Activated CD4-positive, alpha-beta T cell treated with anti-CD3 and anti-CD28 coated beads, Interleukin-2, amount 50 U/mL, for 16 hours (primary cell): ENCODE measurements at places on chromosomes 3 and 15.

GRCh38 chr3:122002611-122003010 is 19.4 kb downstream of the ILDR1 start:
- DNase-seq: no peak

DNA sequence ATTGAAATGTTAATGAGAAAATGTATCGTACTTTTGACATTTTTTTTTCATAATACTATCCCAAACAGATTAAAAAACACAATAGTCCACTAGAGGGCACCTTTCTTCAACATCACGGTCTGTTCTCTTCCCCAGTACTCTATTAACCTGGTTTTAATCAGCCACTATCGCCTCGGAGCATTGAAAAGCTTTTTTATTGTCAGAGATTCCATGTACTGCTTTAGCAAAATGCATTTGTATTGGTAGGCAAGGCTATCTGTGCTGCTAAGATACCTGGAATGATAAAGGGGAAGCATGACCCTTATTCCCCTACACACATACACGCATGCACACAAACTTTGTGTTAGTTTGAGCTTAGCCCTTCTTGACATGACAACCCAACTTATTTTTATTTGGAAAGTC is 160.1 kb upstream of the IL12A start:
- peak; percentile 33 for DNase-seq

DNA sequence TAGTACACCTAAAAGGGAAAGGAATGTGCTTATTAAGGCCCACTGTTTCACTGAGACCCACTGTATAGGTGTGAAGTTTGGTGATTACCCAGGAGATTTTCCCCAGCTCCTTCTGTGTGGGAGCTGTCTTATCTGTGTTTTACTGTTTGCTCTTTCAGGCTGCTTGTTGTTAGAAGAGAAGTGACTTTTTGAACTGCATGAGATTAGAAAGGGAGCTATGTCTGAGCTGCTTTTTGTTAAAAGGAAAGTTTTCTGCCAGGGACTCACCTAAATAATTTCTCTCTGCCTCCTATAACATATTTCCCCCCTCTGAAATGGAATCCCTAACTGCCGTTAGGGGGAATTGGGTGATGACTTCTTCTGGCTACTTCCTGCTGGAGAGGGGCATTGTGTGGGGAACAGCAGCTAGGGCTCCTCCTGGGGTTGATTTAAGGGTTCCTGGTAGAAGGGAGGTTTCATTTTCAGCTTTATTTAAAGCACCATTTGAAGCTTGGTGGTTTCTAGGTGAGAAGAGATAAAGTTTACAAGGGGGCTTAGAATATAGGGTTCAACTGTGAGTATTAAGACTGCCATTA is 77.1 kb upstream of the ATP11B start:
- DNase-seq: no peak

DNA sequence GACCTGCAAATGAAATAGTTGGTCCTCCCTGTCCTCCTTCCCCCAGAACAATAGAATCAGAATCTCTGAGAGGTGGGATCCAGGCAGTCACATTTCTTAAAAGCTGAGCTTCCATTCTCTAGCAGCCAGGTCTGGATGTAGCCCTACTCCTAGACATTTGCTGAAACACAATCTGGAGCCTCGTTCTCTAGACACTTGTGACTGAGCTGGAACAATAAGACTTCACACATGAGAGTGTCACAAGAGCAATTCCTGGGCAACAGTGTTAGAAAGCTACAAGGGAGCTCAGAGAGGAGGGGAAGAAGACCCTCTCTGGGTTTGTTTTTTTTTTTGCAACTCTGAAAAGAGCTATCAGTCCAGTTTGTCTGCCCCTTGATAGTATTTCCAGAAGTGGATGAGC is 14.5 kb downstream of the CORO2B start:
- no peak for DNase-seq

GRCh38 chr15:80778621-80778963 is 578 bp upstream of the CEMIP start:
- DNase-seq: no peak

GRCh38 chr15:85755471-85755870 is 39.3 kb downstream of the KLHL25 start:
- DNase-seq: no peak

- peak; percentile 81 for DNase-seq
These were observed 83.9 kb upstream of the MYO5C start for GRCh38 chr15:52379395-52380106.

DNA sequence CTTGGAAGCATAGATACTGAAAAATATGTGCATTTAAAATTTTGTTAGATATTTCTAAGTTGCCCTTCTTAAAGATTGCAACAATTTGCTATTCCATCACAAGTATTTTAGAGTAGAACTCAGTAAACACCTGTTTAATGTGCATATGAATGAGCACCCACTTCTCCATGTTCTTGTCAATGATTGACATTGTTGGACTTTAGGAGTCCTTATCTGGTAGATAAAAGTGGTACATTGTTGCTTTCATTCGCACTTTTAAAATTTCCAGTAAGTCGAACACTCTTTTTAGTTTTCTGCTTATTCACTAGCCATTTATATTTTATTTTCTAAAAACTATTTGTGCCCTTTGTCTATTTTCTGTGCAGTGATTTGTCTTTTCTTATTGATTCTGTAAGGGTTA is 478.3 kb downstream of the SOX2 start:
- no peak for DNase-seq

- peak; percentile 67 for DNase-seq
These were observed 2.5 kb upstream of the PLCB2 start for GRCh38 chr15:40310001-40310959.

- no peak for DNase-seq
These were observed 50.8 kb downstream of the CCDC191 start for GRCh38 chr3:114005481-114005880.

DNA sequence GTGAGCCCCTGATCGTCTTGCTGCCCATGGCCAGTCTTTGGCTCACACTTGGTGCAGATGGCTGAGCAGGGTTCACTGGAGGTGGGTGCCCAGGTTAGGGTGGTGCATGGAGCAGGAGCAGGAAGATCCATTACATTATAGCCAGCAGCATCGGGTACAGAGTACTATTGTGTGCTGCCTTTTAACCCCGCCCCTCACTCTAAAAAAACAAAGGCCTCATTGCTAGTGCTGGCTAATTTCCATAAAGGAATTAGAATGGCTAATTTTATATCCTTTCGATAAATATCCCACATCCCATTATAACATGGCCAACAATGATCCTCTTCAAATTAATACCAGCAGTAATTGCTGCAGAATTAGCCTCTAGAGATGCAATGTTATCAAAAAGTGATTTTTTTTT is 45.8 kb upstream of the PPP4R2 start:
- DNase-seq: no peak

DNA sequence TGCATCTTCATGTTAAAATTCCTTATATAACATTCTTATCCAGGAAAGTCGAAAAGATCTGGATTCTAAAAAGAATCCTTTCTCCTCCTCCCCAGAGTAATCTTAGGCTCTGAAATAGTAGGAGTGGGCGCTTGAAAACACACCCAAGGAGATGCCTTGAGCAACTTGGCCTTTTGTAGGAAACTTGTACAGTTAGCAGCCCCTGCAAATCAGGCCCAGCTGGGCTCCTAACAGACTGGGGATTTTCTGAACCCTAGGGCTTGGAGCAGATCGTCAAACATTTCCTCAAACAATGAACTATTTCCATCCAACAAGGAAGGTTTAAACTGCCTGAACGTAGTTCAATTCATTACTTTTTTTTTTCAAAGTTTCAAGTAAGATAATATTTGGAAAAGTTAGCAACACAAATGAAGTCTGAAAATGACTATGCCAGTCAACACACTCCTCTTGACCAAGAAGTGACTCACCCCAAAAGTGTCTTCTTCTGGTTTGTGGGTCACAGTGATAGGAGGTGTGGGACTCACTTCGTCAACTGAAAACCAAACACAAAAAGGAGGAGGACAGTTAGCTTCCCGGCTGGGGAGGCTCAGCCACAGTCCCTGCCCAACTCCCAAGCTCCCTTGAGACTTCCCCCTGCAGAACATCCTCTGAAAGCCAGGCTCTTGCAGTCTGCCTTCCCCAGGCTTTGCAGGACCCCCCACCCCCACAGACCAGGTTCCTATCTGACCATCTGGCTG is 129.7 kb downstream of the NTRK3 start:
- peak; percentile 54 for DNase-seq

DNA sequence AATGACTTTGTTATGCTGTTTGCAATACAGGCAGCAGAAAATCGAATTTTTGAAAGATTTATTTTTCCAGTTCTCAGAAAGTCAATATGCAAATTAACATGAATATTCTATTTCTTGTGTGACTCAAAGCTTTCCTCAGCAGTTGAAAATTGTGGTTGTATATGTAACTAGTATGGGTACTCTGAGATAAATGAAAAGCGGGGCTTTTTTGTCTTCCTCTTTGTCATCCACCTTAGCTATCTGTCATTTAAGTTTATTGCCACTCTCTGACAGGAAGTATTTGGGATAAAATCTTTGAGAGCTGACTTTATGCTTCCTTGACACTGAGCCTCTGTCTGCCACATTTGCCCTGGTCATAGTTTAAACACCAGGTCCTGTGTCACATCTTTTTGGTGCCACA is 91.5 kb downstream of the ATG7 start:
- peak; percentile 69 for DNase-seq

DNA sequence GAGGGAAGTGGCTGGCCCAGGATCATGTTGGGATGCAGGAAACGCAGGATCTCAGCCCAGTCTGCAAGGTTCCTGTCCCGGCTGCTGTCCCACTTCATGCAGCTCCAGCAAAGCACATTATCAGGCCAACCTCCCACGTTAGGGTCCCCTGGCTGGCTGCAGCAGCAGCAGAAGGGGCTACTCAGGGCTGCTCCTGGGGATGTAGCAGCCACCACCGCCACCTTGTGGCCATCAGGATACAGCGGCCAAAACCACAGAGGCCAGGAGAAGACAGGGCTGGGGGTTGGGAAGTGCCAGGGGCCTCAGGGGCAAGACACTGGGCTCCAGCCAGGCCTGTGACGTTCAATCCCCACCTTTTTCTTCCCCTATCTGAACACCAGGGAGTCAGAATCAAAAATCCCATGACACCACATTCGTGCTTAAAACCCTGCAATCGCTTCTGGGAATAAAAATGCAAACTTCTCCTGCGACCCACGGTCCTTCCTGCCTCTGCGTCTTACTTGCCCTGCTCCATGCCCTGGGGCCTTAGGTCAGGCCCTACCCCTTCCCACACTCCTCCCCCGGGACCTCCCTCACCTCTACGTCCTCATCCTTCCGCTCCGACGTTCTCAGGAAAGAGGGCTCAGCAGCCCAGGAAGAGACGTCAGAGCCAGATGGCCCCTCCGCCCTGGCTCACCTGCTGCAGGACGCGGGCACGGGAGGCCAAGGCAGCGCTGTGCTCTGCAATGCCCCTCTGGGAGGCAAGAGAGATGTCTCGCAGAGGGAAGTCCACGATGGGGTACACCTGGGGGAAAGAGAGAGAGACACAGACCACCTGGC is 21.5 kb downstream of the SSUH2 start:
- peak; percentile 45 for DNase-seq

GRCh38 chr15:56492791-56493555 is 28.0 kb upstream of the MNS1 start:
- no peak for DNase-seq

GRCh38 chr15:25909806-25910205 is 46.7 kb upstream of the ATP10A start:
- DNase-seq: no peak

DNA sequence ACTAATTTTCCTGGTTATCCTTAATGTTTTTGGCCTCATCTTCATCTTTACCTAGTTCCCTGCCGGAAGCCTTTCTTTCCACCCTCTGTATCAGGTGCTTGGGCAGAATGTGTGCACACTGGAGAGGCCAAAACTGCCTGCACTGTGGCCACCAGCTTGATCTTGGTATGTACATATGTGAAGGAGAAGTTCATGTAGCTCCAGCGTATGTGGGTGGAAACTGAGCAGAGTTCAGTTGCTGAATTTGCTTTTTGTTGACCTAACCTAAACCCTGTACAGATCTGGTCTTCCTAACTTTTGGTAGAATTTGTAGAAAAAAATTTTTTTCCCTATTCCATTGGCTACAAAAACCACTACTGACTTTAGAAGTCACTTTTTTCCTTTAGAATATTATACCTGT is 65.9 kb upstream of the IGSF10 start:
- DNase-seq: no peak

DNA sequence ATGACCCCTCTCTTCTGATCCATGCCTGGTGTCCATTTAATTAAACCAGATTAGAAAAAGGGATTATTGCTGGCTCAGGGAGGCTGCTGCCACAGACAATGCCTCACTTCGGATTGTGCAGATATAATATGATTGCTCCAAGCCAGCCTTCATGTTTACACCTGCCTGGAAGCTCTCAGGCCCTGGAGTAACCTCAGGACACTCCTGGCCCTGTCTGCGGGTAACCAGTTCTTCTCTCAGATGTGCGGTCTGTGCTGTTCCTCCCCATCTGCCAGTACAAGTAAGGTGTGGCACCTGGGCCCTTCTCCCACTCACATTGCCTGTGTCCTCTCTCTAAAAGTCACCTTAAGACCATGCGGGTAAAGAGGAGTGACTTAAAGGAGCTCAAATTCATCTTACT is 8.8 kb upstream of the GOLGA8J start:
- DNase-seq: no peak

- peak; percentile 5 for DNase-seq
These were observed 416.5 kb downstream of the PLCL2 start for GRCh38 chr3:17301271-17301670.

GRCh38 chr3:171028025-171028778 is 1.7 kb upstream of the SLC2A2 start:
- peak; percentile 80 for DNase-seq

GRCh38 chr15:88954431-88955277 is 41.5 kb upstream of the MFGE8 start:
- DNase-seq: no peak

DNA sequence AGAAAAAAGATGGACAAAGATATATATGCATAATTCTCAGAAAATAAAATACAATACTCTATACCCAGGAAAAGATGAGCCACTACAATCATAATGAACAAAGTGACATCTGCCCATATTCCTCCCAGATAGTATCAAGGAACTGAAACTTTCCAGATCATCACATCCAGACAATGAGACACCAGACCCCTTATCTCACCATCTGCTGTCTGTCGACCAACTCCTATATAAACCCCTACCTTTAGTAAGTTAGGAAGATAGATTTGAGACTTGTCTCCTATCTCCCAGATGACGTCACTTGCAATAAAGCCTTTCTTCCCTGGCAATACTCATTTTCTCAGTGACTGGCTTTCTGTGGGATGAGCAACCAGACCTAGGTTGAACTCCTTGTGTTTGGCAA is 1071.6 kb downstream of the PLOD2 start:
- DNase-seq: no peak

GRCh38 chr3:171390051-171390941 is 69.9 kb downstream of the TNIK start:
- no peak for DNase-seq

GRCh38 chr3:182717216-182717615 is 76.1 kb upstream of the ATP11B start:
- DNase-seq: no peak
